Right atrium auricular region (tissue), 2 donors: ENCODE measurements at places on chromosomes 2 and 18. TPM values are rescaled to one million over a fixed set of nuclear protein-coding genes. Genes with fewer than 3 reads are reported as not detected.

DNA sequence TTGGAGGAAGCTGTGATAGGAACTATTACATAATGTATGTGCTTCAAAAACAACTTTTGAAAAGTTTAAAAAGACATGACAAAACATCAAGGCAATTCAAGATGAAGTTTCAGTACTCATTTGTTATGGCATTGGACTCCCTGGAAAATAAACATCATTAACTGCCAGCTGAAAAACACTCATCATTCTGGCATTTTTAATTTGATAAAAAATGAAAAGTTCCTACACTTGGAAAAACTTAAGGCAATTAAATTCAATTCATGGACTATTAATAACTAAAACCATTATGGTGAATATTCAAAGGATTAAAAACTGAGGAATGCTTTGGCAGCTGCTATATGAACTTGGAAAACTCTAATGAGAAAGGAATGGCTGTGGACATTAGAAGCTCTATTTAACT is 8.5 kb downstream of the TYW5 start:
- no peak for DNase-seq

Gene IL1RL2
- total RNA-seq = not detected

DNA sequence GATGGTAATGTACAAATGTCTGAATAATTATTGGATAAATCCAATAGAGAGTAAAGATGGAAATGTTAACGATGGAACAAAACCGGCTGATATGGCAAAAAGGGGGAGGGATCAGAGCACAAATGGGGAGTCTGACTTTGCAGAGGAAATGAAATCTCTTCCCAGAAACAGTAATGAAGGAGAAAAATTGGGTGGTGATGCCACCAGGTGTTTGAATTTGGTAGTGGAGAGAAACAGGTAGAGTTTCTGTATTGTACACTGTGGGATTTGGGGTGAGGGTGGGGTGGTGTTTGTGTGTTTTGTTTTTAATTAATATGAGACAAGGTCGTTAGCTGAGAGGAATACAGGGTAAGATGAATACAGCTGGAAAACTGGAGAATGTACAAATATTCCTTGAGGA is 20.4 kb upstream of the XDH start:
- DNase-seq = no peak

- DNase-seq = no peak
These were observed 30.7 kb upstream of the FRZB start for GRCh38 chr2:182897137-182897536.

- DNase-seq = no peak
These were observed 111.8 kb downstream of the PXDN start for GRCh38 chr2:1632510-1632909.

DNA sequence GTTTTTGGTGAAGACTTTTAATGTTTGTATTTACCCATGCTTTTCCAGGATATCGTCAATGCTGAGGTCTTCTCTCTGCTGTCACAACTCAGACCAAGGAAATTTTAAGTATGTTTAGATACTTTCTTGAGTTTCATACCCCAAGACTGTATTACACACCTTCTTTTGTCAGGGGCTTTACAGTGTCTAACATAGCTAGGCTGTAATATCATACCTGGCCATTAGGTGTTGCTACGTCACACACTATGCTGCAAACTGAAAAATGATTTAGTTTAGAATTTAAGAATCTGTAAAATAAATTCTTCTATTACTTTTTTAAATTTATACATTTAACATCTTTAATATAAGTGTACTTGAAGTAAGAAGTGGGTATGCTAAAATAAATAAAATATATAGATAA is 358.4 kb upstream of the NRP2 start:
- DNase-seq = no peak

DNA sequence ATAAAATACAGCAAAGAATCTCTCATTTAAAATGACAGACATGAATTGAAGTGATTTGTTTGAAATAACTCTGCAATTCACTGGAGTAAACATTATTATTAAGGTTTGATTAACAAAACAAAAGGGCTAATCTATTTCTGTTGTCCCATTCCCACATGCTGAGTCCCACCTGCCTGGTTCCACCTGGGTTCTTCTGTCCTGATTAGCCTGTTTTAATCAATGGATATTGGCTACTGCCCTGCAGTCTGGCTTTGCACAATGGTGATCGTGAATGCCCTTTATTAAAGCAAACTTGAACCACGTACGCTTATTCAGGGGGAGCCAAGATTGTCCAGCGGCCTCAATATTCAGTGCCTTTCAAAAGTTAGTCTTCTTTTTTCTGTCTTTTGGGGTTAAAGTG is 72.8 kb upstream of the CDH19 start:
- no peak for DNase-seq

GRCh38 chr2:121034551-121034950 is 250.5 kb downstream of the TFCP2L1 start:
- DNase-seq = no peak

DNA sequence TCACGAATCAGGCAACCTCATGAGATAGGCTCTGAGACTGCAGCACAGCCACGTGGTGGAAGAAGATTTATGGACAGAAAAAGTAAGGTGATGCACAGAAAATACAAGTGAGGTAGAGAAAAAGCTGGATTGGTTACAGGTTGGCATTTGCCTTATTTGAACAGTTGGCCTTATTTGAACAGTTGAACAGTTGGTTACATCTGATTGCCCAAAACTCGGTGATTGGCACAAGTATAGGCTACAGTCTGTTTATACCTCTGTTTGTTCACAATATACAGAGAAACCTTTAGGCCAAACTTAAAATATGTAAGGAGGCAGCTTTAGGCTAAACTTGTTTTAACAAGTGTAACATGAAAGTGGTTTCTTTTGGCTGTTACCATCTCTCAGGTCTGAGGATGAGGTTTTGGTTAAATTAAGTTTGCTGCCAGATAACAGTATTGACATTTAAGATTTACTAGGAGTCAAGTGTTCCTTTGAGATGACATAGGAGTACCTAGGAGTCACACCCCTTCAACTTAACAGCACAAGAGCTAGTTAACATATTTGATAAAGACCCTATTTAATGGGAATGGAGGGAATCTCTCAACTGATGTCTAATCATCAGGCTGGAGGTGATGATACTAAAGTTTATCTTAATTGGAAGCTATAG is 16.5 kb upstream of the GPR155 start:
- no peak for DNase-seq

- no peak for DNase-seq
These were observed 8.7 kb upstream of the ADGRF3 start for GRCh38 chr2:26355038-26355995.

DNA sequence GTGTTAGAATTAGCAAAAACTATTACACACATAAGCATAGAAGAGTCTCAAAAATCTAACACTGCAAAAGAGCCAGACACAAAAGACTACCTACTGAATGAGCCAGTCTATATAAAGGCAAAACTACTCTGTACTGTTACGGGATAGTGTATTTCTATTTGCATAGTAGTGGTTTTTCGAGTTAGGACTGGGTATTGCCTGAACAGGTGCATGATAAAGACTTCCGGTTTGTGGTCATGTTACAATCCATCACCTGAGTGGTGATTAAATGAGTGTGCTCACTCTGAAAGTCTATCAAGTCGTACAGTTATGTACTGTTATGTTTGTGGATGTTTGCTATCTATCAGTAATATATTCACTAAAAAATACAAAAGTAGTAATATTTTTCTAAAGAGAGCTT is 523.3 kb upstream of the SYT4 start:
- no peak for DNase-seq

DNA sequence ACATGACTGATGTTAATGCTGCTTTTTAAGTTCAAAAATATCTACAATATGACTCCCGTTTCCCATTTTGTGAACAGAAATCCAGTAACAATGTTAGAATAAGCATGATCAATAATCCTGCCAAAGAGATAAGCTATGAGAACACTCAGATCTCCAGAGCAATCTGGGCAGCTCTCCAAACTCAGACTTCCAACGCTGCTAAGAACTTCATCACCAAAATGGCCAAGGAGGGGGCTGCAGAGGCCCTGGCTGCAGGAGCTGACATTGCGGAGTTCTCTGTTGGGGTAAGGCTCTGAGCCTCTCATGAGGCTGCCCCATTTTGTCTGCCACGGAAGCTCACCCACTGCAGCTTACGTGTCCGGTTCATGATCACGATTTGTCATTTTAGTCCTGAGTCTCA is 68.4 kb downstream of the UGGT1 start:
- DNase-seq = no peak

DNA sequence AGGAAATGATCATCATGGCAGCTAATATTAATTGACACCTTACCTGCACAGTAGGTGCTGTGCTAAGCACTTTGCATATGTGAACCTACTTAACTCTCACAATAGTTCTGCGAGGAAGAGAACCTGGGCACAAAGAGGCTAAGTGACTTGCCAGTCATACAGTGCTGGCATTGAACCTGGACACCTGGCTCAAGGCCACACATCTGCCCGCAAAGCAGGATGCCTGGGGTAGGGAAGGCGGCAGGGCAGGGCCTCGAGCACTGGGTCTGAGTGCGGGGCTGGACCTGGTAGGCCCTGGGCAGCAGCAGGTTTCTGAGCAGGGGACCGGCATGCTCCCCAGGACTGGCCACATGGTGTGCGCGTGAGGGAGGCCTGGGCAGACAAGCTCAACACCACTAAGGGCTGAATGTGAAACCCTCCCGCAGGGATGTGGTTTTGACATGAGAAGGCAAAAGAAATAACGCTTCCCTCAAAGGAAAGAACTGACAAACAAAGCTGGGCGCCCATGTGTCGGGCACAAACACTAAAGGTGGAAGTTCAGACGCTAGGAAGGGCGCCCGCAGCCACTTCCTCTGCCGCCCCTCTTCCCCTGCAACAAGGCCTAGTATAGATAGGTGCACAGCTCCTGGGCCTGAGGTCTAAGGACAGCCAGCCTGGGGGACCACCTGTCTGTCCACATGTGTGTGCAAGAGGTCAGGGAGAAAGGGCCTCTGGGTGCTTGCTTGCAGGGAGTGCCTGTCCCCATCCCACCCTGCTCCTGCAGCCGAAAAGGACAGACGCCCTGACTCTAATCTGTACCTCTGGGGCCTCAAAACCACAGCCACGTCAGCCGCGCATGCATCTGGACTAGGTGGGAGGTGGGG is 92.5 kb downstream of the ZFP36L2 start:
- no peak for DNase-seq

- no peak for DNase-seq
These were observed 292.2 kb upstream of the MC4R start for GRCh38 chr18:60664736-60665135.

Gene COX5B
- total RNA-seq = 1,312 TPM

DNA sequence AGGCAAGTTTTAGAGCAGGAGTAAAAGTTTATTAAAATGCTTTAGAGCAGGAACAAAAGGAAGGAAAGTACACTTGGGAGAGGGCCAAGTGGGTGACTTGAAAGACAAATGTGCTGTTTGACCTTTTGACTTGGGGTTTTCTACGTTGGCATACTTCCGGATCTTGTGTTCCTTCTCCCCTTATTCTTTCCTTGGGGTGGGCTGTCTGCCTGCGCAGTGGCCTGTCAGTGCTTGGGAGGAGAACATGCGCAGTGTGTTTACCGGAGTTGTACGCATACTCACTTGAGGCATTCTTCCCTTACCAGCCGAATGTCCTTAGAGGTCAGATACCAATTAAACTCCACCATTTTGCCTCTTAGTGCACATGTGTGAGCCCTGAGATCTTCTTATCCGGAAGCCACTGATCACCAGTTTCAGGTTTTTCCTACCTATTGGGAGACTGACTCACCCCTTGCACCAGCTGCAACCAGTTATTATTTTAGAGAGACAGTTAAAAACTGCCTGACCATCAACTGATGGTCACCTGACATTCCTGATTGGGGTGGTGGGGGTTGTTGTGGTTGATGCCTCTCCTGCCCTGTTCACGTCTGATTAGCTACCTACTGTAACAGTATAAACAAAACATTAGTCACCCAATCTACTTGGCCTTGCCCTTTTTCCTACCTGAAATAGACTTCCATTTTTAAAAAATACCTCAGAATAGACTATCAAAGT is 67.5 kb downstream of the NYAP2 start:
- no peak for DNase-seq

Gene ABCG5
- not detected for total RNA-seq

DNA sequence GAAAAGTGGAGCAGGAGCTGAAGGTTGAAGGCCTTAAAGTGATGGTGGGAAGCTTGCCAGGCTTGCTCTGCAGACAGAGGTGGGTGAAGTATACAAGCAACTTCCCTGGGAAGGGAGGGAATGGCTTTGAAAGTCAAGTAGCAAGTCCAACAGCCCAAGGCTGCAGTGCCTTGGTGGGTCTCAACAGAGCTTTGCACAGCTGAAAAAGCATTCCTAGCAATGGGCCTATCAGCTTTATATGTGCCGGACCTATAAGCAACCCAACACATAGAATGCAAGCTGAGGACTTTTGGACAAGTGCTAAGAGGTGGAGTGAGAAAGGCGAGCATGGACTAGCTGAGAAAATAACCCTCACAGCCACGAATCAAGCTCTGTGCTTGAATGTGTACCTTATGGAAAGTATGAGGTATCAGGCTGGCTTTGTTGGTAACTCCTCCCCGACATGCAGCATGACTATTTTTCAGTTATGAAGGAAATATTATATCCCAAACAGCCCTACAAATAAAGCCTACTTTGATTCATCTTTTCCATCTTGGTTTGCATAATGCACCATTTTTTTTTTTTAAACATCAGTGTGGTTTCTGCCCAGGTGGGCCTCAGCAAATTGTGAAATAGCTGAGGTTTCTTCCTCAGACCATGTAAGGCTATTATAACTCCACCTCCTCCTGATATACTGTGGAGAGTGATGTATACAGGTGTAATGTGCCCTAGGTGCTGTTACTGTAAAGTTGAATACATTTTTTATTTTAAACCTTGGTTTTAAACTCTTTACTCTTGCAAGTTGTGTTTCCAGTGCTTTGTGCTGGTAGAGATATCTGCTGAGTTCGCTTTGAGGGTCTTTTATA is 241.4 kb upstream of the CXCR4 start:
- no peak for DNase-seq

Gene TMEM163
- 8.9 TPM for total RNA-seq

DNA sequence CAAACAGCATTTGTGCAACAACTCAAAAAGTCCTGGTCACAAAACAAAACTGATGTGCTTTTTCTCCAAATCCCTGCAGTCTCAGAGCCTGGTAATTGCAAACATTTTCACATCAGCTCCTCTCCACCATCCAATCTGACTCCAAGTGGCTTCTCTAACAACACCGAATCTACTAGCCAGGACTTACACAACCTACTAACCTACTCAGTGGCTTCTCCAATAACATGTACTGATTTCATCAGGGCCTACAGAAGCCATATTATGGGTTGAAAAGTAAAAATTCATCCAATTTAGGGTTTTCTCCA is 104.3 kb downstream of the COLEC12 start:
- no peak for DNase-seq
